Activated naive CD4-positive, alpha-beta T cell treated with anti-CD3 and anti-CD28 coated beads for 36 hours (primary cell): ENCODE measurements at places on chromosomes 4 and X. TPM values are rescaled to one million over a fixed set of nuclear protein-coding genes. Genes with fewer than 3 reads are reported as not detected.

TREX2 gene
- total RNA-seq: 1.0 TPM

GLRA3 gene
- not detected for total RNA-seq

BEX3 gene
- total RNA-seq: 40.4 TPM

CENPI gene
- total RNA-seq: 19.1 TPM

SH2D1A gene
- total RNA-seq: 17.2 TPM

GAGE1 gene
- not detected for total RNA-seq

CSTF2 gene
- total RNA-seq: 44.3 TPM

CXXC4 gene
- total RNA-seq: not detected

ASIC5 gene
- total RNA-seq: not detected

DMRTC1 gene
- not detected for total RNA-seq

STOX2 gene
- total RNA-seq: not detected

HSD17B10 gene
- 75.2 TPM for total RNA-seq

GK gene
- 85.9 TPM for total RNA-seq

CFAP97 gene
- total RNA-seq: 38.4 TPM

ATOH1 gene
- not detected for total RNA-seq

DCAF4L1 gene
- total RNA-seq: 0.12 TPM

KLHL34 gene
- total RNA-seq: 1.1 TPM

GPRASP1 gene
- total RNA-seq: 4.0 TPM
